Activated CD4-positive, alpha-beta T cell treated with anti-CD3 and anti-CD28 coated beads, Interleukin-2, amount 50 U/mL, for 1 hour (primary cell): ENCODE measurements at places on chromosomes 3 and 15.

DNA sequence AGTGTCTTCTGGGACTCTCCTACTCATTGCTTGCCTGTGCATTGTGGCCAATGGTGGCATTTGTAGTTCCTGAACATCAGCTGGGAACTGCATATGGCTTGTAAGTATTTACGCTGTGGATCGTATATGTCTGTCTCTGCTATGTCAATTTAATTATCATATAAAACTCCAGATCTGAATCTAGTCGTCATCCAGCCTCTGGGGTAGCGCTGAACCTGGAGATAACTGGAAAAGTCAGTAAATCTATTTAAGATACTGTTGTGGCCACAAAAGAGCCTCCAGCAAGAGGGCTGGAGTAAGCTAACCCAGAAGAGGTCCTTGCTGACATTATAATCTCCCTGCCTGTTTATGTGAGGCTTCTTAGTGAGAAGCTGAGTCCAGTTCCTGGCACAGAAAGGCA, 21.6 kb downstream of the MFSD1 start:
- no peak for DNase-seq

- DNase-seq, result no peak
Measured at GRCh38 chr15:59835776-59836175, 146.7 kb upstream of the BNIP2 start.

DNA sequence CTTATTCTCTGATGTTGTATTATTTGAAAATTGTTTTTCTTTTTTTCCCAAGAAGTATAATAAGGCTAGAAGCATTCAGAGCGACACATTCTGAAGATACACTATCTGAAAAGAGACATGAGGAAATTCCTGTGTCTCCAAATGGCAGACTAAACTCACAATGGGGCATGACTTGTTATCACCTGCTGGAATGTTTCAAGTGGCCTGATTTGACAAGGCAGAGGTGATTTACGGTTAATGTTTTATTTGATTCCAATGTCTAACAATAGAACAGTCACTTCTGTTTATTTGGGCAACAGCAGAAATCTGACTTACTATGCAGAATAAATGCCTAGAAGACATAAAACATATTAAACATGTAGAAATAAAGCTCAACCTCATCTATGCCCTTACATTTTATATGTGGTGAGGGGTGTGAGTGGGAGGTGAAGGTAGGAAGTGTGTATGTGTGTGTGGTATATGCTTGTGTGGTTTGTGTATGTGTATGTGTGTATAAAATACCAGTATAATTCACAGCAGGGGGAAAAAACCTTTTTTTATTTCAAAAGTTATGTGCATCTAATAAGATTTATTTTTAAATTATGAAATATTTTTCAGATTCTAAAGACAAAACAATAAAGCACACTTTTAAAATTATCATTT, 1051.7 kb downstream of the ROBO2 start:
- DNase-seq, result no peak

DNA sequence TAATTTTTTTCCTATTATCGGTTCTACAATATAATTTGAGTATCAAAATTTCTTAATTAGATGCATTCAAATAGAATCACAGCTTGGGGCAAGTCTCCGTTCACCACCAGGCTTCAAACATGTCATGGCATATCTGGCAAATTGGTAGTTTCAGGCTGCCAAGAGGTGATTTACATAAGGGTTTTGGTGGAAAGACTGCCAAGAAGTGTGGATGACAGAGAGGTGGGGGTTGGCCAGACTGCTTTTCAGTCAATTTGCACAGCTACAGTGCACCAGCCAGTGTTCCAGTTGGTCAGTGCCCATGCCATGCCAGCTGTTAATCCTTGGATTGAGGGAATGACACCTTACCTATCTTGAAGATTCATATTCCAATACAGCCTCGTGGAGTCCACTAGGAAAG, 8.4 kb upstream of the GSK3B start:
- DNase-seq, result no peak

DNA sequence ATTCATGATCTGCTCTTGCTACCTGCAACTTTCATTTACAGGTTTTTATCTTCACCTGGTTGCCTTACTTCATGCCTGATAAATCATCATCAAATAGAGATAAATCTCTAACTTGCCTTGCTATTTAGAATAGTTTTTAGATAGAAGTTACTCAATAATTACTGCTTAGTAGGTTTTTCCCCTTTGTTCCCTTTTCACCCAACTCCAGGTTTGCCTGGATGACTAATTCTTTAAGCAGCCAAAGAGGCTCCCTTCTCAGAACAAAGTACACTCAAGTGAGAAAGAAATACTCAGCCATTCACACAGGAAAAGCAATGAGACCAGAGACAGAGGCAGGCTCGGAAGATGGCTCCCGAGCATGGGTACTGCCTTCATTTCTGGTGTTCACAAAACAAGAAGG, 268.1 kb upstream of the CRBN start:
- no peak for DNase-seq

DNA sequence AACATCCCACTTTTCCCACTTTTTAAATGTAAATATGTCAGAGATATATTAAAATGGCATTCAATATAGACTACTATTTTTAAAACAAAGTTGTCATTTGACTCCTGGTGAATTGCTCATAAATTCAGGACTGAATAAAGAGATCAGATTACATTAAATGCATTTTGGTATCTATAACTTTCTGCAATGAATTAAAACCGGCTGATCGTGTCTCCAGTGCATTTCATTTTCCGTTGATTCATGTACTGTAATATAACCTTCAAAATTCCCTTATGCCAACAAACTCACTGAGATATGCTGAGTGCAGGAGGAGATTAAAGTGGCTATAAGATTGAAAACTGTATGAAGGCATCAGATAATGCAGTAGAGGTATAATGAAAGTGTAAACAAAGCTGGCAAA, 361.1 kb upstream of the CDIN1 start:
- no peak for DNase-seq

DNA sequence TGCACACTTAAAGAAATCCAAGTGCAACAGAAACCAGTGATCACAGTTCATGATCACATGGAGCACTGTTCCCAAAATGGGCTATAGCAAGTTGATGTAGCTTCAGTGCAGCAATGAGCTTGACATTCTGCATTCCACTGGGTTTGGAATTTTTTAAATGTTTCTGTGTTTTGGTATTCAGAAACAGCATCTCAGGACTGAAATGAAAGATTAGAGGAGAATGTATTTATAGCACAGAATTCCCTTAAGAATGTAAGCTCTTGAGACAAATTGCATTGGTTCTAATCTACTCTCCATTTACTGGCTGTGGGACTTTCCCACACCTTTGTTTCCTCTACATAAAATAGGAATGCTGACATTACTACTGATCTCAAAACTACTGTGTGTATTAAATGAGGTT, 162.7 kb downstream of the FGF12 start:
- DNase-seq, result no peak

GRCh38 chr3:195080125-195080524, 190.8 kb downstream of the XXYLT1 start:
- DNase-seq, result no peak

GRCh38 chr3:73314151-73314951, 252.9 kb downstream of the EBLN2 start:
- DNase-seq, result no peak

GRCh38 chr3:86969500-86970189, 21.3 kb downstream of the VGLL3 start:
- no peak for DNase-seq

GRCh38 chr3:95971573-95971972, 842.8 kb upstream of the EPHA6 start:
- no peak for DNase-seq

DNA sequence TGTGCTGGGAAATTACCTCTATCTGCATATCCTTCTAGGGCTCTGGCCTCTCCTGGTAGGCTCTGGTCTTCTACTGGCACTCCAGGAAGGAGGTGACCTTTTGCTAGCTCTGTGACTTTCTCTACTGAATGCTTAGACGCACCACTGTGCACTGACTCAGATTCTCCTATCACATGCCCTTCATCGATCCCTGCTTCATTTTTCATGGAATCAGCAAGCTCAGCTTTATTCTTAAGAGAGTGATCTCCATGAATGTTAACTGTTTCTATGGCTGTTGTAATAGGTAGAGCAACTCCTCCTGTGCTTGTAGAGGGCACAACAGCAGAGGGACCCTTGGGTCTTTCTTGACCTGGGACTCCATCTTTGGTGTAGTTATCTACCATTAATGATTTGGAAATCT, 106.6 kb downstream of the MAP4 start:
- no peak for DNase-seq

DNA sequence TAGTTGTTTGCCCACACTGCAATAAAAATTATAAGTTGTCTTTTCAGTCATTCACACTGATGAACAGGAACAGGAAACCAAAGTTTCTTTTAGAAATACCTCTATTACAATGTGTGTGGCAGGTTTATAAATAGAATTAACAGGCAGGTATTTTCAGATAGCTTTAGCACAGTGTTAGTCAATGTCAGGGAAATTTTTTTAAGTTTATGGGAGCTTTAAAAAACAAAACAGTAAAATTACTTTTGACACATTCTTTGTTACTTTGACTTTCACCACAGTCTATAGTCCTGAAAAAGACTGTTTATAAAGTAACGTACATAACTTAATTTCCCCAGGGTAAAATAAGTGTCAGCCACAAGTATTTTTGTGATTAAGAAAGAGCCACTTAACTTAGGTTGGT, 38.1 kb downstream of the SERPINI1 start:
- no peak for DNase-seq
